DMS79 treated with DMSO at 0.1 percent for 48 hours (cell line): ENCODE measurements at places on chromosomes 4 and X.
A peak's percentile ranks its signal among the peaks of the same experiment; 100 is the strongest.

GRCh38 chr4:85092536-85092935 lies 126.0 kb upstream of the WDFY3 start:
- peak; percentile 20 for DNase-seq

GRCh38 chr4:42617030-42617429 lies 39.9 kb downstream of the ATP8A1 start:
- DNase-seq, result no peak

DNA sequence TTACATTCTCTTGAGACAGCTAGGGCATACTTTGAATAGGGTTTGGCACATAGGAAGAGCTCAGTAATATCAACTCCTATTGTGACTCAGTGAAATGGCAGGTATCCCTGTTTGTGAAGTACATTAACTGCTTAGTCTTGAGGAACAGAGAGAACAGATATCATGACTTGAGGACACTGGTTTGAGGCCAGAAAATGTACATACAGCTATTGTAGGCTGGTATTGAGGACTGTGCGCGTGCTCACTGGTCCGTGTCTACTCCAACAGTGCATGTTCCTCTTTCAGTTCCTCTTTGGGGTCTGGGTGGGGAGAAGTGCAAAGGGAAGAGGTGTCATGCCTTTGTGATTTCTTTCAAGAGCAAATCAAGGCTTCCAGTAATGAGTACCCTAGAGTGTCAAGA lies 34.6 kb upstream of the TBC1D9 start:
- DNase-seq, result no peak

DNA sequence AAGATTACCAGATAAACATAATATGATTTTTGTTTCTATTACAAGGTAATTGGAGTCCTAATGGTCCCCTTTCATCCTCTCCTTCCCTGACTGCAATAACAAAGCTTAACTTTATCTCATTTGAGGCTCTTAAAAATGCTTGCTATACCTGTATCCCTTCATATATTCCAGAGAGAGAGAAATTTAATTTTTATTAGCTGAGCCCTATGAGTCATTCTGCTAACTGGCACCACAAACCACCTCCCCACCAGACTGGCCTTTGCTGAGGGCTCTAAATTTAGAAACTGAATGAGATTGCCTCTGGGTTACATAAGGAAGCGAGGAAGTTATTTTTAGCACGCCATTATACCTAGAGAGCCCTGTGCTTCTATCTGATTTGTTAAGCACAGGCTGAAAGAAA lies 27.4 kb downstream of the CBLL2 start:
- no peak for DNase-seq

DNA sequence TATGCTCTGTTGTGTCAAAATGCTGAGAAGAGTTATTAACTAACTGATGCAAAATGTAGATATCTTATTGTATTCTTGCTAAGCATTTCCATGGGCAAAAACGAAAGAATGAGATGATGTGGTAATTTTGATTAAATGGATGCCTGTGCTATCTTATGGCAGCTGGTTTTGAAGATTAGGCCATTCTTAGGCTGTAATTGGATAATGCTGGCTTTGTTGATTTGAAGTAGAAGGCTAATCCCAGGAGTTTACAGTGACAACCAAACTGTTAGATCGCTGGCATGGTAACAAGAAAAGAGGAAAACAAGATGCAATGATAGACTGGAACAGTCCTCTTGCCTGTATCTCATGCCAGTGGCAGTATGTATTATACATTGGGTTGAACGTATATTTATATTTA lies 74.1 kb upstream of the WDR44 start:
- no peak for DNase-seq

DNA sequence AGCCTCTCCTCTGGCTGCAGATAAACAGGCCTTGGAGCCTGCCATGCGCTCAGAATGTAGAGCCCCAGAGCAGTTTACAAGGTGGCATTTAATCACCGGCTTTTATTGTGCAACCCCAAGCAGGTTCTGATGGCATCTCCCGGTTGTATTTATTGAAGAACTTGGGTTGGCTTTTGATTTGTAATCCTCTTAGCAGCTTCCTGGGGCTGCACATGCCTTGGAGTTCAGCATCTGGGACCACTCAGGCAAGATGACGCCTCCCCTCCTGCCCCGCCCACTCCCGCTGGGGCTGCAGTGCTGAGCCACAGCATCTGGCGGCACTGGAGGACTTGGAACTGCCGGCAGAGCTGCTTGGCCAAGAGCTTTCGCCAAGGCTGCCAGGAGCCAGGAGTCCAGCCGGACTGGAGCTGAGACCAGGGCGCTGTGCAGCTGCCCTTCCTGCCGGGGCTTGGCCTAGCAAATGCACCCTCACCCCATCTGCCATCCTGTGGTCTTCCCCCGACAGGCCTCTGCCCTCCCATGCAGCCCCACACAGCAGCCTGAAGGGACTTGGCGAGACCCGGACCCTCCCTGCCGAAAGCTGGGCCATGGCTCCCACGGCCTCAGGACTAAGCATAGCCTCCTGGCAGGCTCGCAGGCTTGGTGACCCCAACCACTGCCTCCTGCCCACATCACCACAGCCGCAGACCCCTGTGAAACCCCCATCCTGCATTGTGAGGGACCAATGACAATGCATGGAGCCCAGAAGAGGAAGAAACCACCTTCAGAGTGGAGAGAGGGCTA lies 5.4 kb downstream of the HTRA3 start:
- peak; percentile 36 for DNase-seq

DNA sequence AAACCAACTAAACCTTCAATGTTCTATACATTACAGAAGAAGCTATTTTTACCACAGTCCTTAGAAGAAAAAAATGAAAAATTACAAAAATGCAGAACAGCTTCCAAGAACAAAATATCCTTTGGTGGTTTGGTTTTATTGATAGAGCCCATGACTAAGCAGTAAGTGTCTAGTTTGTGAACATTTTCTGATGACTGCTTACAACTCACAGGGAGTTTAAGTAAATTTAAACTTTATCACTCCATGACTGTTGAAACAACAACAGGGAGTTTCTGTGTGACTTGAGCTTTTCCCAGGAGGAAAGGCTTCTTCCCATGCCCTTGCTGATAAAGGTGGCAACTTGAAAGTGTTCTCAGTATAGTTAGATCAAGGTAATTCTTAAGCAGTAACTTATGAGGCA lies 2.9 kb downstream of the PF4 start:
- no peak for DNase-seq

DNA sequence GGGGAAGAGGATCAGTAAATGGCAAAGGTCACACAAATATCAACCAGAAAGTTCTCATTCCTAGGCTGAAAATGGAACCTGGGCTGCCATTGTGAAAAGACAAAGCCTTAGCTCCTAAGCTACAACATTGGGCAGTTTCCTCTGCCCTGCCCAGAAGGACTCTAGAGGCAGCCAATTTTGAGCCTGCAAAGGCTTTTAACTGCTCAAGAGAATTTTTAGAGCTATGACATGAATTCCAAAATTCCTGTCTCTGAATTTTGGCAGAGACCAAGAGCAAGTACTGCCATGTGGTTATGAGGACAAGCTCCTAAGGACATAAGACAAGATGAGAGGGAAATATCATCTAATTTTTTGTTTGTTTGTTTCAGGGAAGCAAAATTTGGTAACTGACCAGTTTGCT lies 29.6 kb upstream of the IGFBP7 start:
- no peak for DNase-seq

GRCh38 chrX:15675490-15675921 lies 10.9 kb upstream of the CLTRN start:
- DNase-seq, result peak; percentile 57

DNA sequence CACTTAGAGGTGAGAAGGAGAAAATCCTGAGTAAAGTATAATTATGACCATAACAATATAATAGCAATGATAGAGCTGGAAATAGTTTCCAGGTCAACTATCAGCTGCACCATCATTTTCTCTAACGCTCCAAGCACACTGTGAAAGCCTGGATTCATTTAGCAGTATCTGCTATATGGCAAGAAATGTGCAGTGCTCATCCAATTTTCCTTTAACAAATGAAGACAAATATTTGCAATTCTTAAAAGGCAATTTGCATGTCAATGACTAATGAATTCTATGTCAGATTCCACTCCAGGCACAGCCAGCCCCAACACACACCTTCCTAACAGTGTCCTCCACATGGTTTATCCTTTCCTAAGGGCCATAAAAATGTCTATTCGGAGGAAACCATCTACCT lies 12.7 kb downstream of the PRSS12 start:
- no peak for DNase-seq

GRCh38 chr4:150950657-150951288 lies 64.3 kb downstream of the LRBA start:
- DNase-seq, result no peak

DNA sequence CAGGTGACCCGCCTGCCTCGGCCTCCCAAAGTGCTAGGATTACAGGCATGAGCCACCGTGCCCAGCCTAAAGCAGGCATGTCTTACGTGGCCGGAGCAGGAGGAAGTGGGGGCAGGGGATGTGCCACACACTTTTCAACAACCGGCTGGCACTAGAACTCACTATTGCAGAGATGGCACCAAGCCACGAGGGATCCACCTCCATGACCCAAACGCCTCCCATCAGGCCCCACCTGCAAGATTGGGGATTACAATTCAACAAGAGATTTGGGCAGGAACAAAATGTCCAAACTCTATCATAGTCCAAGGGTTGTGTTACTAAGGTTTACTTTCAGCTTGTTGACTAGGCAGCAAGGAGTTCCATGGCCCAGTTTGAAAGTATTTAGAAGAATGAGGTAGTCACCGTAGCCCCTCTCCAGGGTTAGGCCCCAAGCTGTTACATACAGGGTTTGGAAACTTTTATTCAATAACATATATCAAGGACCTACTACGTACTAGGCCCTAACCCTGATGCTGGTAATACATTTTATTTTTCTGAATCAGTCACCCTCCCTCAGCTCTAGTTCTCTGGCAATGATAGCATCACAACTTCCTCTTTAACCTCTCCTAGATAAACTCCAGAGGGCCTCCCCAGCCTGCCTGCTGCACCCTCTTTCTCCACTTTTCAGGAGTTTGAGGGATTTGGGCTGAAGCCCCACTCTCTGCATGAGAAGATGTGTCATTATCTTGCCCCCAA lies 18.0 kb upstream of the TBC1D14 start:
- DNase-seq, result no peak

GRCh38 chr4:41331224-41331623 lies 74.5 kb downstream of the UCHL1 start:
- DNase-seq, result no peak

DNA sequence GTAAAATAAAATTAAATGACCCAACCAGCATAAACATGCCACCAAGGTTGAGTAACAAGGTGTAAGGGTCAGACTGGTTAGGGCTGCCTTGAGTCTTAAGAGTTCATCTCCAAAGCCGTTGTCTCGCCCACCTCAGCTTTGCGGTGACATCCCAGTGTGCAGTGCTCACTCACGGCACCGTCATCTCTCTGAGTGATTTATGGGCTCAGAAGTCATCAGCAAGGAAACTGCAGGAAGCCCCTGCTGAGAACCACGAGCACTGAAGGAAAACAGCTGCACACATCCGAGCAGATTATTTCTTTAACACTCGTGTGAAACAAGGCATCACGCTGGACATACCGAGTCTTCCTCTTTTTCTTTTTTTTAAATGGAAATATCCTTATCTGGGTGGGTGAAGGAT lies 411.1 kb downstream of the TRIML1 start:
- DNase-seq, result no peak

DNA sequence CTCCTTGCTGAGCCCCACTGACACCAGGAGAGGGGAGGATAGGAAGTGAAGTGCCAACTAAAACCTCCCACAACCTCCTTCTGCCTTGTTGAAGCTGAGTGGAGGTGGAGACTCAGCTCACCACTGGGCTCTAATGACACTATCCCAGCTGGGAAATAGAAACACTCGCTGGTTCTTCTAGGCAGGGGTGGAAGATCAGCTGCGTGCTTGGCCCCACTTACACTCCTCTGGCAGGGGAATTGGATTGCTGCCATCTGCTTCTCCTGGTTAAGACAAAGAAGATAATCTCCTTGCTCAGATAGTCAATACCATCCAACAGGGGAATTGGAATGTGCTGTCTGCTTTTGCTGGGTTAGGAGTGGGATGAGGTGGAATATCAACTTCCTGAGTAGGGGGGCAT lies 392.5 kb downstream of the ZNF674 start:
- no peak for DNase-seq

GRCh38 chr4:101081695-101082369 lies 265.5 kb downstream of the PPP3CA start:
- no peak for DNase-seq

- DNase-seq, result no peak
These were observed 18.1 kb downstream of the TMEM175 start for GRCh38 chr4:950136-951020.

DNA sequence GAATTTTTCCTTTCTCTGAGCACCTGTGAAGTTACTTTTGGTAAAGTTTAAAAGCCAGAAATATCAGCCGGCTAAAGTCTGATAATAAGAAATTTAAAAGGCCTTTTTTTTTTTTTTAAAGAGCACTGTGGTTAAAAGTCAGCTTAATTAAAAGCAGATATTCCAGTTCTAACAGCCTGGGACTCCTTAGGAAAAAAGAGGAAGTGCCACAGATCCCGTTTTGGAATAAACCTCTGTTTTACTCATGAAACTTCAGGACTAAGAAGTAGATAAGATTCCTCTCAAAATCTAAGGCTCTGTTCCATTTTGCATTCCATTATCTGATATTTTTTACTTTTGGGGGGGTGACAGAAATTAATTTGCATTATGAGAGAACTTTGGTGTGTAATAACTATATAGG lies 37.8 kb downstream of the ABCB7 start:
- no peak for DNase-seq

GRCh38 chrX:2665387-2666304 lies 25.4 kb upstream of the CD99 start:
- no peak for DNase-seq

DNA sequence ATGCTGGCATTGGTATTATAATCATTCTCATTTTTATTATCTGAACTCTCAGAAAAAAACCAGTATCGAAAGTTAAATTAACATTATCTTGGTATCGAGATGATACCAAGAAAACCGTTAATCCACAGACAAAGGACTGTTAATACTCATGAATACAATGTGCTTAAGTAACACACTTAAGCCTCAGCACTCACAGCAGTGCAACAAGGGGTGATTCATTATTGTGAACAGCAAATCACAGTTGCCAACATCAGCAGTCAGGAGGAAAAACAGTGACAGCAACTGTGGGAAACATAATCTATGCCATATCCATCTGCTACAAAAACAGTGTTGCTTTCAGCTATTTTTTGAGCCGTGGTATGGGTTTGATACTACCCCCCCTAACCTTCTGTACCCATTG lies 210.9 kb upstream of the ATOH1 start:
- DNase-seq, result no peak

DNA sequence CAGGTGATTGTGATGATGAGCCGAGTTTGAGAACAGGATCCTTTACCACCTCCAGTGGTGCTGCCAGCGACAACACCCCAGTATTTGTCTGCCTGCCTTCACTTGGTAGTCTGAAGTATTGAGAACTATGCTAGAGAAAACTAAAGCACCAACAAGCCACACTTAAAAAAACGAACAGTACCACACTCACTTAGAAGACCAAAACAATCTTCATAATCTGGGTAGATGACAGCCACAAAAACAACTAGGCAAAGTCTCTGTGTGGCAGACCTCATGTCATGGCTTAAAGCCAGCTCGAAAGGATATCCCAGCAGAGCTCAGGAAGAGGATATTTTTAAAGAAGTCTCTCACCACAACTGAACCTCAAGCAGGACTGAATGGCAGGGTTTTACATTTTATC lies 236.0 kb downstream of the GPC3 start:
- DNase-seq, result no peak

- DNase-seq, result no peak
These were observed 95.4 kb downstream of the COL25A1 start for GRCh38 chr4:109207061-109207460.
